ENCODE measurements at places on chromosomes 4 and X.
A peak's percentile ranks its signal among the peaks of the same experiment; 100 is the strongest.

GRCh38 chr4:65510976-65511375, 159.3 kb downstream of the EPHA5 start:
- DNase-seq: no peak

GRCh38 chrX:79367907-79368306, 773 bp upstream of the ITM2A start:
- no peak for DNase-seq

DNA sequence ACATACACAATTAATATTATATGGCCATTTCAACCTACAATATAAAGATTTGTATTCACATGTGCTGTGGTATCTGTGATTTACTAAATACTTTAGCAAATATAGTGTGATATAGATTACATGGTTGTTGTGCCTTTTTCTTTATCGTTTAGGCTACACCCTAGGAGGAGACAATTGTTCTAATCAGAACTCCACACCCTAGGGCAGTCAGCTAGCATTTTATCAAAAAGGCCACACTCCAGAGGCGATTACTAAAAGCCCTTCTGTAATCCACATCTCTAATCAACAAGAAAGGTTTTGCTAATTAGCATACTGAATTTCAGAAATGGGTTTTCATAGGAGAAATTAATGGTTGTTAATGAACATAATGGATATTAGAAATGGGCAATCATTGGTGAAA, 319.5 kb upstream of the NOCT start:
- DNase-seq: no peak

GRCh38 chrX:56978172-56978571, 17.2 kb downstream of the SPIN3 start:
- peak; percentile 54 for DNase-seq

- DNase-seq: no peak
Measured at GRCh38 chr4:122632396-122633143, 11.7 kb upstream of the IL21 start.

- no peak for DNase-seq
Measured at GRCh38 chrX:101290957-101291603, at the start of gene TAF7L. Gene TAF7L (minus strand): TSS chrX:101291334. CDS start chrX:101287543, 3,791 bp downstream.

DNA sequence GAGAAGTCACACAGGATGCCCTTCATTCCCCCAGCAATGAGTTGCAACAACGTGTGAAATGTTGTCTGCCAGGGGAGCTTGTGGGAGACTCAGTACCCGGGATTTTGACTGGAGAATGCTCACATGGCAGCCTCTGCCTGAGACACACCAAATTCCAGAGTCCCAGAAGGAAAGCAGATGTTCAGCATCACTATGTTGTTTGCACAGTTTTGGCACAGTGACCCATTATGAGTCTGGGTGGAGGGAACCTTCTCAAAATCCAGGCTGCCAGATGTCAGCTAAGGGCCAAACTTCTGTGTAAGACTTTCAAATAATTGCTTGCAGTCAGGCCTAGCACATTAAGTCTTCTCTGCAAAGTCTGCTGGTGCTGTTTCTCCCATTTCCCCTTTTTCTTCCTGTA, 1029.7 kb upstream of the TENM3 start:
- DNase-seq: no peak

DNA sequence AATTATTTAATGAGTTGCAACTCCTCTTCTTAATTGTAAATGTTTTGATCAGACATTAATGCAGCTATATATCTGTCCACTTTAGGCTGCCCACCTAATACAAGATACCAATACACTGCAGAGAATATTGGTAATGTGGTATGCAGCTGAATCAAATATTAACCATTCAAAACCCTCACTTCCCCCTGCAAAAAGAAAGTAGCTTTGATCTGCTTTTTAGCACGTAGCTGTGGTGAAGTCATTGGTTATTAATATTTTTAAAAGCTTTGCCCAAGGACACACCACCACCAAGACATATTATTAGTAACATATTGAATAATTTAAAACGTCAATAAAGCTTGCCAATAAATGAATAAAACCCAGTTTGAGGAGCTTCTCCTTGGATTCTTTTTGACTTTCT, 28.6 kb upstream of the CYP2U1 start:
- no peak for DNase-seq

DNA sequence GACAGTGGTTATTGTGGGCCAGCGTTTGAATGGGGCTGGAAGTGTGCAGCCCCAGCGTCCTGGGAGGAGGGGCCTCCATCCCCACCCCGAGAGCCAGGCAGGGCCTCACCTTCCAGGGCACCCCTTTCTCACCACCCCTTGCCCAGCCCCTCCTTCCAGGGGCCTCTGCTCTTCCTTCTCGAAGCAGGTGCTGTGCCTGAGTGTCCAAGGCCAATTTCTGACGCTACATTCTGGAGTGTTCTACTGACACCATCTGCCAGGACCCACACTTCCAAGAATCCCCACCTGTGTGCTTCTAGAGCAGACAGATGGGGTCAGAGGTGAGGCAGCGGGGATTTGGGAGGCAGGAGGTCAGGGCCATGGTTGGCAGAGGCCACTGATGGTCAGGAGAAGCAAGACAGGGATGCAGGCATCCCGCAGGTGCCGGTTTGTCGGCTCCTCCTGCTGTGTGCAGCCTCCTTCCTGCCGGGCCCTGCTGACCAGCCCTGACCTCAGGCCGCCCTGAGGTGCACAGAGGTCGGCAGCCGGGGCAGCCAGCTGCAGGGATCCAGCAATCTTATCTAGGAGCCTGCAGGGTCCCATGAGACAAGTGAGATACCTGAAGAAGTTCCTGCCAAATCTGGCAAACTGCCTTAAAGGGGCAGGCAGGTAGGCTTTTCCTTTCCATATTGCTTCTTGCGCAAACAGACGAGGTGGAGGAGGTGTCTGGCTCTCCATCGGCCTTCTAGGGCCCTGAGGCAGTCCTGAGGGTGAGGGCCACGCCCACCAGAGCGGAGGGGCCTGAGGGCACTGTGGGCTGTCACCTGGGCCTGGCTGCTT, 18.8 kb downstream of the MSANTD1 start:
- DNase-seq: no peak

DNA sequence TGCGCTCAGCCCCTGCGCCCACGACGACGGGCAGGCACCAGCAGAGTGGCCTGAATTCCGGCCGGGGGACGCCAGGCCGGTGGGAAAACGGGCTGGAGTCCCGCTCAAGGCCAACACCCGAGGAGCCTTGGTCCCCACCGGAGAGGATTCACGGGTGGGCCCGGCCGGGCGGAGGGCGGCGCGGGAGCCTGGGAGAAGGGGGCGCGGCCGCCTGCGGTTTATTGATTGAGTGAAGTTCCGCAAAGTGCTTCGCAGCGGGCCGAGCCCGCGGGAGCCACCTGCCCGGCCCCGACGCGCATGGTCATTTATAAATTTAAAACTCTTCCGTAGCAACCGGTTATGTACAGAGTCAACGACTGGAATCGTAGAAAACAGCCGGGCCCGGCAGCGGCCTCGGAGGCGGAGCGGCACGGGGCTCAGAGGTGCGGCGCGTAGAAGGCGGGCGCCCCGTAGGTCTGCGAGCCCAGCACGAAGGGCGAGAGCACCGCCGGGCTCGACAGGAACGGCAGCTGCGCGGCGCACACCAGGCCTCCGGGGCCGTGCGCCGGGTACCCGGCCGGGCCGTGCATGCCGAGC, 3.6 kb downstream of the NKX1-1 start:
- no peak for DNase-seq

Data from NB4 (cell line).